Dermis blood vessel endothelial cell (primary cell): ENCODE measurements at places on chromosomes 12 and 14.

DNA sequence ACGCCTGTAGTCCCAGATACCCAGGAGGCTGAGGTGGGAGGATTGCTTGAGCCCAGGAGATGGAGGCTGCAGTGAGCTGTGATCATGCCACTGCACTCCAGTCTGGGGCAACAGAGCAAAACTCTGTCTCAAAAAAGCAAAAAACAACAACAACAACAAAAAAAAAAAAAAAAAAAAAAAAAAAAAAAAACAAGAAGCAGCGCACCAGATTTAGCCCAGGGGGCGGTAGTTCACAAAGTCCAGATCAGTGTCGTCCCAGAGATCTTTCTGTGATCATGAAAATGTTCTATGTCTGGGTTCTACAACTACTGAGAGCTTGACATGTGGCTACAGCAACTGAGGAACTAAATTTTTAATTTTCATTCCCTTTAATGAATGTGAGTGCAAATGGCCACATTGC lies 27.4 kb downstream of the OAS2 start:
- peak; percentile 52 for DNase-seq

DNA sequence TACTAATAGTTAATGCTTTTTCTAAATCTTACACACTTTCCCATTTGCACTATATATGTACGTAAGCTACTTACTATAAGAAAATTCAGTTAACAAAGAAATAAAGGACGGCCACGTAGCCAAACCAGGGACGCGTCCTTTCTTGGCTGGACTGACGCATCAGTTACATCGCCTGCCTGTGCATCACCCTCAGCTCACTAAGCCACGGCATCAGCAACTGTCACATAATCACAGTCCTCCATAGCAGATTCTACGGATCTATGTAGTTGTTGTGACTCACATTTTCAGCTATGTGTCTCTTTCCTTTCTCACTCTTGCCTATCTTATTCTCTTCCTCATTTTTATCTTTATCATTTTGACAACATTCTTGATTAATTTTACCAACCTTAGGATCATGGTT lies 38.1 kb upstream of the C12orf50 start:
- no peak for DNase-seq

GRCh38 chr12:58502226-58502625 lies 418.1 kb downstream of the LRIG3 start:
- no peak for DNase-seq

GRCh38 chr12:41612892-41613557 lies 424.9 kb downstream of the PDZRN4 start:
- no peak for DNase-seq

DNA sequence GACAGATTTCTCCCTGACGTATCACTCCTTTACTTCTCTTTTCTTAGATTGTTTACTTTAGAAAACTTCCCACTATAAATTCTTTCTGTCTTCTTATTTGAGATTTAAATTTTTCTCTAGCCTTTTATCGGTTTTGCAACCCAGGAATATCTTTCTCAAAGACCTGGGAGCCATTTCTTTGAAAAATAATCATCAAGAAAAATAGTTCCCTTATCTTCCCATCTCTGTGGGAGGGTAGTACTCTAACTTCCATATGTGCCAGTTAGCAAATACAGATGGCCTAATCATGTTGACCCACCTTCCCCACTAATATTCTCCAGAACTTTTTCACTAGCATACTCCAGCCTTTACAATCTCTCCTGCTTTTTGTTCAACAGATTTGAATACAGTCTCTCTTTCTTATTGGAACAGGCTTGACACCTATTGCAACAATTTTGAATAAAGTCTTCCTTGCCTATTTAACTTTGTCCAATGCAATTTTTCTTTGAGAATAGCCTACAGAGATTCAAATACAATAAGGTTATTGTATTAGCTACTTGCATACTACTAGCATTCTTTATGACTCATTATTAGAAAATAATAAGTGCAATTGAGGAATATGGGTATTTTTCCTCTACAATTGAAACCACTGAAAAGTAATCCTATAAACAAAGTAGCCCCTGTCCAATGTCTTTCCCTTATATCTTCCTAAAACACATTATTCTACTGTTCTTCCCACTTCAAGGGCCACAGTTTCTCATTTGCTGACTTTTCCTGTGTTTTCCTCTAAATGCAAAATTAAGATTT lies 27.4 kb upstream of the KLRB1 start:
- no peak for DNase-seq

DNA sequence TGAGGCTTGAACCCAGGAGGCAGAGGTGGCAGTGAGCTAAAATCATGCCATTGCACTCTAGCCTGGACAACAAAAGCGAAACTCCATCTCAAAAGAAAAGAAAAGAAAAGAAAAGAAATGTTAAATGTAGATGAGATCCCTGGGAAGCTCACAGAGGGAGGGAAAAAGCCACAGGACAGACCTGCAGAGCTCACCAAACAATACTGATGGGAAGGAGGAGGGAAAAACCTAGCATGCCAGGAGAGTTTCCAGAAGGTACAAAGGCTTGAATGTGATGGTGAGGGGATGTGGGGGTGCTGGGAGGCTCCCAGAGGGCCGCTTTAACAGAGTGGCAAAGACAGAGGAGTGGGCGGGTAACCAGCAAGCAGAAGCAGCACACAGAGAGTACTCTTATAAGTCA lies 72.3 kb downstream of the PTPN21 start:
- DNase-seq: no peak

DNA sequence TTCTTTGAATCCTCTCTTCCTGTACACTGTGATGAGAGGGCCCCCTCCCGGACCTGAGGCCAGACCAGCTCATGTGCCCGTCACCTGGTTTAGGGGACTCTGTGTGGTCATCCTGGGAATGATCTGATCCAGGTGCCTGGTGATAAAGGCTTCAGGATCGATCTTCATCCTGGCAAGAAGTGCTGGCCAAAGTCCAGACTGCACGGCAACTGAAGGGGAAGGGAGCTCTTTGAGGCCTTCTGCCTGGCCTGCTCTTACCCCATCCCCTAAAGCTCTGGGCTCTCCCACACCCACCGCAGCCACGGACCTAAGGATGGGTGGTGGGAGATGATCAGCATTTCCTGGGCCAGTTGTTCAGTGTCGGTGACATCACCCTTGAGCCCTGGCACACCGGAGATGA lies 31.8 kb downstream of the GCN1 start:
- DNase-seq: no peak

DNA sequence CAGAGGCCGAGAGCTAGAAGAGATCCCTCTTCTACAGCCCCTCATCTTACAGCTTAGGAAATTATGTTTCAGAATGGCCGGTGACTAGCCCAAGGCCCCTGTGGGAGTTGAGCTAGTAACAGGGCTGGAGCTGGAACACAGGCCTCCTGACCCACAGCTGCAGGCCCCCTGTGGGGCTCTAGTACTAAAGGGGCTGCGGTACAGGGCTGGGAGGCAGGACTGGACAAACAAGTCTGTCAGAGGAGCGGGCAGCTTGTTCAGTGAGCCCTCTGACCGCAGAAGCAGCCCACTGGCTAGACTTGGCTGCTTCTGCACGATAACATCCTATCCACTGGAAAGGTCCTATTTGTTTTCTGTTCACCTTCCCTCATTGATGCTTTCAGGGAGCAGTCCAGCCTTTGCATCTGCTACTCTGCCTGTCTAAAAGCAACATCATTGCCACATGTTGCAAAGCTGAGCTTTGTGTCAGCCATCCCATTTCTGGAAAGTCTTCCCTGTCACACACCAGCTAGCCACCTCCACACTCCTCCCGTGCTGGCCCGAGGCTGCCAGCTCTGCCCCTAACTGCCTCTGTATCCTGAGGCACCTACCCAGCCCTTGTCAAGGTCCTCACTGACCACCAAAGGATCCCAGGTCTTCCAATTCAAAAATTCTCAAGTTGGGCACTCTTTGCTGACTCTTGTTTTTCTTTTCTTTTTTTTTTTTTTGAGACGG lies 10.2 kb downstream of the PSMC1 start:
- no peak for DNase-seq

DNA sequence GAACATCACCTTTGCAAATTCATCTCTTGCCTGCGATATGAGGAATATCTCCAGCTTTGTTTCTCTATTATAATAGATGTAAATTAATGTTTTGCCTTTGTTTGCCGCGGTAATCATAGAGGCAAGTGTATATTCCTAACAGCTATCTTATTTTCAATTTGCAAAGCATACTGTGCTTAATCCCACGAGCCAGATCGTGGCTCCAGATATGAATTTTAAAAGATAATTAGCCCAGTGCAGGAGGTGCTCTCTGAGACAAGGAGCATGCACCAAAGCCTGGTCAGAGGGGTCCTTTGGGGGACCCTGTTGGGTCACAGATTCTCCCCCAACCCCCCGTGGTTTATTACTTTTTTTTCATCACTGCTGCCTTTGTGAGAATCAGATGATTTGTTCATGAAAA lies 1087.5 kb downstream of the BCL11B start:
- no peak for DNase-seq

- DNase-seq: peak; percentile 6
Observed at GRCh38 chr14:32938719-32939253, at the start of gene NPAS3. Gene NPAS3, plus strand, starts transcription at chr14:32938879.

GRCh38 chr14:102779574-102780315 lies 2.5 kb downstream of the TRAF3 start:
- no peak for DNase-seq

DNA sequence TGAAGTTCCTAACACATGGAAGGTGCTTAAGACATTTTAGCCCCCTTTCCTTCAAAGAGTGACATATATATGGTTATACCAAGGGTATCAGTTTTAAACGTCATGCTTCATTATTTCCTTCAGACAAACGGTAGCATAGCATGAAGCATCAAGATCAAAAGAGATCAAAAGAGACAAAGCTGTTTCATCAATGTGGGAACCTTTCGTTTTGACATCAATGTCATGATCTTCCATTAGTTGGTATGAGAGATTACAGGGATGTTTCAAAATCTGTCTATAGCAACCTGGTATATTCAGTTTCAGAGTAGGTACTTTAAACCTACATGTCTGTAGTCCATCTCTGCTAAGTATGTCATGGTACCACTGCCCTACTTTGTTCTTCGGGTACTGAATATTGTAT lies 28.3 kb downstream of the PUS7L start:
- no peak for DNase-seq

DNA sequence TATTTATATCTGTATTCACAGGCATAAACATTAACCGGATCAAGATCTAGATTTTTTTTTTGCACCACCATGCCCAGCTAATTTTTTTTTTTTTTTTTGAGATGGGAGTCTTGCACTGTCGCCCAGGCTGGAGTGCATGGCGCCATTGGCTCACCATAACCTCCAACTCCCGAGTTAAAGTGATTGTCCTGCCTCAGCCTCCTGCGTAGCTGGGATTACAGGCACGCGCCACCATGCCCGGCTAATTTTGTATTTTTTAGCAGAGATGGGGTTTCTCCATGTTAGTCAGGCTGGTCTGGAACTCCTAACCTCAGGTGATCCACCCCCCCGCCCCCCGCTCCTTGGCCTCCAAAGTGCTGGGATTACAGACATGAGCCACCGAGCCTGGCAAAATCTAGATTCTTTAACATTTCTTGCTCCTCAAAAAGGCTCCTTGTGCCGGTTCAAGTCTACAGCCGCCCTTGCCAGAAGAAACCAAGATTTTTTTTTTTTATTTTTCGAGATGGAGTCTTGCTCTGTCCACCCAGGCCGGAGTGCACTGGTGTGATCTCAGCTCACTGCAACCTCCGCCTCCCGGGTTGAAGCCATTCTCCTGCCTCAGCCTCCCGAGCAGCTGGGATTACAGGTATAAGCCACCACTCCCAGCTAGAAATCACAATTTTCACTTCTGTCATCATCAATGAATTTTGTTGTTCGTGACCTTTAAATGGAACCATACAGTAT lies 36.9 kb upstream of the SLC2A3 start:
- DNase-seq: no peak

GRCh38 chr12:39065455-39065854 lies 160.1 kb upstream of the CPNE8 start:
- no peak for DNase-seq
